Forelimb muscle (tissue), 1 donor: ENCODE measurements at places on chromosomes 1 and 21. TPM values are rescaled to one million over a fixed set of nuclear protein-coding genes. Genes with fewer than 3 reads are reported as not detected.

The TESK2 gene
- 1.9 TPM for polyA plus RNA-seq

The C8A gene
- not detected for polyA plus RNA-seq

The ESPN gene
- polyA plus RNA-seq = 3.0 TPM

- DNase-seq = no peak
Observed at GRCh38 chr1:47424336-47424982, 8.4 kb downstream of the FOXE3 start.

DNA sequence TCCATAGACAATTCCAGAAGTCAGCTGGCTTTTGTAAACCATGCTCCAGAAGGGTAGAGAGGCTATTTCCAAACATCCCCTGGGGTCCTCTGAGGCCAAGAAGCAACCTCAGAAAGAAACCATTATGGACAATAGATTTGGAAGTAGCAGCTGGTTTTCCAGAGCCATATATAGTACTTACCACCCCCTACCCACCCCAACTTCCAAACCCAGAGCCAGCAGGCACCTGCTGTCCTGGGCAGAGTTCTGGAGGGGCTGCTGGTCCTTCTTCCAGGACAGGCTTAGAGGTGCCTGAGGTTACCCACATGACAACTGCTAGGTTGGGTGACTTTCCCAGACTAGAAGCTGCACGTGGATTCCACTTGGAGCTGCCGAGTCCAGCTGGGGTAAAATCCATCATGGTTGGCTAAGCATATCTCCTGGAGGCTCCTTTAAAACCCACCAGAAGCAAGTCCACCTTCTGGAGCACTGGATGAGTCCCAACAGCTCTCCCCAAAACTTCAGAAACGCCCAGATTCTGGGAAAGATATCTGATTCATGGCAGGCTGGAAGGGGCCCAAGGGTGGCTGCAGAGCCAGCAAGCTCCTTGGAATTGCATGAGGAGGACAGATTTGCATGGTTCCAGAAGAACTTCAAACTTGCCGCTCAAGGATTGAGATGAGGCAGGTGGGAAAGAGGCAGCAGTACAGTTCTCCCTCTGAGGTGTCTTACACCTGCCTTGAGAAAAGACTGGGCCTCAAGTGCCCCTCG lies 5.8 kb downstream of the MYCL start:
- DNase-seq = no peak
